Hindlimb muscle (tissue), 1 donor: ENCODE measurements at places on chromosomes 3 and 15. TPM values are rescaled to one million over a fixed set of nuclear protein-coding genes. Genes with fewer than 3 reads are reported as not detected.
A peak's percentile ranks its signal among the peaks of the same experiment; 100 is the strongest.

- no peak for DNase-seq
These were observed 9.3 kb downstream of the PARL start for GRCh38 chr3:183875411-183875810.

DNA sequence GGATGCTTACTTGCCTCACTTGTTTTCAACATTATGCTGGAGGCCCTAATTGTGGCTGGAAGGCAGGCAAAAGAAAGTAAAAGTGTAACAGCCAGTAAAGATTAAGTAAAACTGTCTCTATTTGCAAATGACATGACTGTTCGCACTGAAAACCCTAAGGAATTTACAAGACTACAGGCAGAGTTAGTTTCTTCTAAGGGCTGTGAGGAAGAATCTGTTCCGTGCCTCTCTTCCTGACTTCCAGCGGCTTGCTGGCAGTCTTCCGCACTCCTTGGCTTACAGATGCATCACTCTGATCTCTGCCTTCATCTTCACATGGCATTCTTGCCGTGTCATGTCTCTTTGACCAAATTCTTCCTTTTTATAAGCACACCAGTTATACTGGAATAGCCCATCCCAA lies 86.1 kb downstream of the DLG1 start:
- DNase-seq = no peak

- no peak for DNase-seq
These were observed 53.9 kb upstream of the MELTF start for GRCh38 chr3:197083486-197083885.

DNA sequence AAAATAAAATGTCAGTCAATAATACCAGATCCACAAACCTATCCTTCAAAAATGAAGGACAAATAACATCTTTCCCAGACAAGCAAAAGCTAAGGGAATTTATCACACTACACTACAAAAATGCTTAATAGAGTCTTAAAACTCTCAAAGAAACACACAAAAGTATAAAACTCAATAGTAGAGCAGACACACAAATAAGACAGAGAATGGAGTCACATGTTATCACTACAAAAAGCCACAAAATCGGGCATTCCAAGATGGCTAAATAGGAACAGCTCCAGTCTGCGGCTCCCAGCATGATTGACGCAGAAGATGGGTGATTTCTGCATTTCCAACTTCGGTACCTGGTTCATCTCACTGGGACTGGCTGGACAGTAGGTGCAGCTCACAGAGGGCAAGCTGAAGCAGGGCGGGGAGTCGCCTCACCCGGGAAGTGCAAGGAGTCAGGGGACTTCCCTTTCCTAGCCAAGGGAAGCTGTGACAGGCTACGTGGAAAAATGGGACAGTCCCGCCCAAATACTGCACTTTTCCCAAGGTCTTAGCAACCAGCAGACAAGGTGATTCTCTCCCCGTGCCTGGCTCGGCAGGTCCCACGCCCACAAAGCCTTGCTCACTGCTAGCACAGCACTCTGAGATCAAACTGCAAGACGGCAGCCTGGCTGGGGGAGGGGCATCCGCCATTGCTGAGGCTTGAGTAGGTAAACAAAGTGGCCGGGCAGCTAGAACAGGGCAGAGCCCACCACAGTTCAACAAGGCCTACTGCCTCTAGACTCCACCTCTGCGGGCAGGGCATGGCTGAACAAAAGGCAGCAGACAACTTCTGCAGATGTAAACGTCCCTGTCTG lies 46.3 kb downstream of the SENP7 start:
- DNase-seq = no peak

- DNase-seq = no peak
These were observed 11.4 kb upstream of the PRSS50 start for GRCh38 chr3:46729038-46729437.

GRCh38 chr3:68972358-68972979 lies 40.1 kb upstream of the TAFA4 start:
- peak; percentile 22 for DNase-seq

GRCh38 chr15:38683382-38684242 lies 119.0 kb upstream of the RASGRP1 start:
- peak; percentile 27 for DNase-seq

DNA sequence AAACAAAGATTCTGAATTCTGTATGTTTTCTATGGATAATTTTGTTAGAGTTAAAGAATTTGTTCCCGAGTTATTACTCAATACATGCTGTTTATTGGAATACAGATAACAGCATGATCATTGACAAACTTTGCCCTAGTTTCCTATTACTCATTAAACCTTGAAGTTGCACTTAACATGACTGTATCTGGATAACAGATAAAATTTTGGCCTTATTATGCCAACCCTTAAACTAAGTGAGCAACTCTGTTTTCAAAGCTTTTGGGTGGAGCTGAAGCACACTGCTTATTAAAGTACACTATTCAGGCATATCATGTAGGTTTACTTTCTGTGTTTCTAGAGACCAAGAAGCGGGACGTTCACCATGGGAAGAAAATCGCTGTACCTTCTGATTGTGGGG lies at the start of gene AADAC:
Gene AADAC (plus strand): TSS at position 318 of the 400 bp plus-strand sequence. CDS start 47 bp downstream, at position 365.
- no peak for DNase-seq

CMTM7 gene
- polyA plus RNA-seq = 18.4 TPM

TF gene
- polyA plus RNA-seq = 5.9 TPM

DUOX2 gene
- 0.13 TPM for polyA plus RNA-seq

GRK7 gene
- polyA plus RNA-seq = not detected
